ENCODE measurements at places on chromosomes 3 and 15. TPM values are rescaled to one million over a fixed set of nuclear protein-coding genes. Genes with fewer than 3 reads are reported as not detected.
A peak's percentile ranks its signal among the peaks of the same experiment; 100 is the strongest.

DNA sequence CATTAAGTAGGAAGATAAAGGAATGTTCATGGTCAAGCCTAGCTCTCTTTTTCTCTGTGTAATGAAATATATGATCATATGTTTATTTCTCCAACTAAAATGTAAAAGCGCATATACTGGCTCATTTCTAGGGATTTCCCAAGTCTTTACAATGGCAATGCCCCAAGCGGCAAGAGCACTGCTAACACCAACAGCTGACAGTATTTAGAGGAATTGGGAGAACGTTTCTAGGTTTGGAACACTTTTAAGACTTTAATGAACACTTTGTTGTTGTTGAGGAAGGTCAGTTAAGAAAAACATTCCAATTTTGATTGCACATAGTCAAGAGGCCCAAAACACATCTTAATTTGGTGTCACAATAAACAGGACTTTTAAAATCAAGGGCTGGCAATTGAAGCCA lies 132.7 kb downstream of the ATP8B4 start:
- no peaks in the 10 kb centered on the region for H3K27me3 ChIP-seq
- H3K36me3 ChIP-seq: no peaks in the 10 kb centered on the region
- no peak overlapping the region for H3K27ac ChIP-seq
- H3K4me3 ChIP-seq: no peak overlapping the region
- H3K4me1 ChIP-seq: no peaks in the 10 kb centered on the region

DNA sequence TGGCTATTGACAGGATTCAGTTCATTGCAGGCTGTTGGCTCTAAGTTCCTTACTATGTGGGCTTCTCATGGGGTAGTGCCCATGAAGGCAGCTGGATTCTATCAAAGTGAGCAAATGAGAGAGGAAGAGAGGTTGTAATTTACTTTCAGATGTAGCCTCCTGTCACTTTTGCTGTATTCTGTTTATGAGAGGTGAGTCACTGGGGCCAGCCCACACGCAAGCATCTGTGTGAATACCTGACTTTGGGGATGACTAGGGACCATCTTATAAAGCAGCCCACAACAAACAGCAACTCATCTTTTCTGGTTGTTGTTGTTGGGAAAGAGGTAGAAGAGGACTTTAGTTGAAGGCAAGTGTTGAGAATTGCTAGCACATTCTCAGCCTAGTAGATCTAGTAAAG lies 506.3 kb upstream of the GRM7 start:
- DNase-seq: no peak
- no peak overlapping the region for H3K27ac ChIP-seq
- H3K4me1 ChIP-seq: no peaks in the 10 kb centered on the region
- H3K27me3 ChIP-seq: no peaks in the 10 kb centered on the region

DNA sequence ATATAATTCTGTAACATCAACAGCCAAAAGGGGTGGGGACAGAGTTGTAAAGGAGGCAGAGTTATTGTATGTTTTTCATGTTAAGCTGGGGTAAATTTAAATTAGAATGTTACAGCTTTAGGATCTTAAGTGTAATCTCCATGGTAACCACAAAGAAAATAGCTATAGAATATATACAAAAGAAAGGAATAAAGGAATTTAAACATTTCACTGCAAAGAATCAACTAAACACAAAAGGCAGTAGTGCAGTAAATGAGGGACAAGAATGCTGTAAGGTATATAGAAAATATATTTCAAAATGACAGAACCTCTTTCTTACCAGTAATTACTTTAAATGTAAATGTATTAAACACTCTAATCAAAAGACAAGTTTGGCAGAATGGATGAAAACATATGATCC lies 361.7 kb downstream of the SLC9A9 start:
- H3K36me3 ChIP-seq: no peaks in the 10 kb centered on the region
- DNase-seq: no peak

The CPA3 gene
- total RNA-seq: not detected

The ACP3 gene
- total RNA-seq: not detected

DNA sequence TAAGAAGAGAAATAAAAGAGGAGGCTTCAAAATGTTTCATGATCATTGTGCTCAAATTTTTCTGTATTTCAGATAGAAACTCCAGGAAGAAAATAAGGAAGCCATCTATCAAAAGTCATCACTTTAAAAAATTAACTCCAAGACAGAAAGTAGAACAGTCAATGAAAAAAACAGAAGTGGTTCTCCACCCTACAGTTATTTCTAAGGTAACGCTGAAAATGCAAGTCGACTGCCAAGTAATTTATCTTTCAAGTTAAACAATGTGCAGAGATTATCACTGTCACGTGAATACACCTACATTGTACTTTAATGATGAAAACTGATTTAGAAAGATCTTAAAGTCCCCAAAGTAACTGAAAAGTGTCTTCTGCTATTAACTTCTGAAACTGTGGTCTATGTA lies 78.5 kb upstream of the SNRPA1 start:
- H3K27me3 ChIP-seq: peaks cover 8% of the 10 kb centered on the region
- no peak for DNase-seq
- no peak overlapping the region for H3K4me3 ChIP-seq
- H3K27ac ChIP-seq: no peak overlapping the region

The CLDN16 gene
- total RNA-seq: 0.29 TPM

- H3K36me3 ChIP-seq: peaks cover 4% of the 10 kb centered on the region
- H3K4me1 ChIP-seq: peaks cover 9% of the 10 kb centered on the region
- H3K27me3 ChIP-seq: no peaks in the 10 kb centered on the region
- no peak for DNase-seq
- no peak overlapping the region for H3K4me3 ChIP-seq
- H3K27ac ChIP-seq: peak overlapping the region; percentile 3
Measured at GRCh38 chr3:132626955-132627354, 29.9 kb downstream of the ACKR4 start.

GRCh38 chr3:171788546-171789351 lies 21.5 kb downstream of the PLD1 start:
- peaks cover 6% of the 10 kb centered on the region for H3K27me3 ChIP-seq
- DNase-seq: no peak
- H3K4me3 ChIP-seq: no peak overlapping the region
- H3K4me1 ChIP-seq: no peaks in the 10 kb centered on the region
- H3K27ac ChIP-seq: no peak overlapping the region

The GUCA1C gene
- total RNA-seq: not detected

GRCh38 chr3:73141525-73141924 lies 80.1 kb downstream of the EBLN2 start:
- H3K27ac ChIP-seq: no peak overlapping the region
- no peak overlapping the region for H3K4me3 ChIP-seq
- no peaks in the 10 kb centered on the region for H3K27me3 ChIP-seq
- no peaks in the 10 kb centered on the region for H3K4me1 ChIP-seq

GRCh38 chr3:84175449-84175848 lies 783.3 kb upstream of the CADM2 start:
- H3K27ac ChIP-seq: no peak overlapping the region
- H3K36me3 ChIP-seq: no peaks in the 10 kb centered on the region
- DNase-seq: no peak

The LIPH gene
- not detected for total RNA-seq

Data from activated T-cell treated with anti-CD3 and anti-CD28 coated beads, Interleukin-2, amount 50 U/mL, for 72 hours (primary cell).